Esophagus squamous epithelium (tissue), 5 donors: ENCODE measurements at places on chromosomes 11 and 22.

DNA sequence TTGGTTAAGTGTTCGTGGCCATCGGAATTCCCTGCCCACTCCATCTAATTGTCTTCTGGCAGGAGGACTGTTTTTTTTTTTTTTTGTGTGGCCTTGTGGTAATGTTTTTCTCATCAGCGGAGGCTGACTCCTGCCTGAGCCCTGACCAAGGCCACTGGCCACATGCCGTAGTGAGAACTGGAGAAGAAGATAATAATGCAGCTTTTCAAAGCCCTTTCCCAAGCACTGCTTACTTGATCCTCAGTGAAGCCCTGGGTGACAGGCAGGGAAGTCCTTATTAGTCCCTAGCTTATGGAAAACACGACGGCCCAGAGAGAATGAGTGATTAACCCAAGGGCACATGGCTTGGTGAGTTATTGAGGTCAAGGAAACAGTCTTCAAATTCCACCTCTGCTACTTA, 71.2 kb downstream of the ADM start:
- H3K36me3 ChIP-seq = no peaks in the 10 kb centered on the region
- peaks cover 54% of the 10 kb centered on the region for H3K4me1 ChIP-seq
- no peaks in the 10 kb centered on the region for H3K27me3 ChIP-seq
- no peak overlapping the region for H3K4me3 ChIP-seq
- peak overlapping the region; percentile 42 for H3K27ac ChIP-seq

GRCh38 chr11:103295704-103296103, 186.5 kb downstream of the DYNC2H1 start:
- H3K27me3 ChIP-seq = no peaks in the 10 kb centered on the region
- H3K4me1 ChIP-seq = no peaks in the 10 kb centered on the region
- H3K4me3 ChIP-seq = no peak overlapping the region
- no peak for DNase-seq

DNA sequence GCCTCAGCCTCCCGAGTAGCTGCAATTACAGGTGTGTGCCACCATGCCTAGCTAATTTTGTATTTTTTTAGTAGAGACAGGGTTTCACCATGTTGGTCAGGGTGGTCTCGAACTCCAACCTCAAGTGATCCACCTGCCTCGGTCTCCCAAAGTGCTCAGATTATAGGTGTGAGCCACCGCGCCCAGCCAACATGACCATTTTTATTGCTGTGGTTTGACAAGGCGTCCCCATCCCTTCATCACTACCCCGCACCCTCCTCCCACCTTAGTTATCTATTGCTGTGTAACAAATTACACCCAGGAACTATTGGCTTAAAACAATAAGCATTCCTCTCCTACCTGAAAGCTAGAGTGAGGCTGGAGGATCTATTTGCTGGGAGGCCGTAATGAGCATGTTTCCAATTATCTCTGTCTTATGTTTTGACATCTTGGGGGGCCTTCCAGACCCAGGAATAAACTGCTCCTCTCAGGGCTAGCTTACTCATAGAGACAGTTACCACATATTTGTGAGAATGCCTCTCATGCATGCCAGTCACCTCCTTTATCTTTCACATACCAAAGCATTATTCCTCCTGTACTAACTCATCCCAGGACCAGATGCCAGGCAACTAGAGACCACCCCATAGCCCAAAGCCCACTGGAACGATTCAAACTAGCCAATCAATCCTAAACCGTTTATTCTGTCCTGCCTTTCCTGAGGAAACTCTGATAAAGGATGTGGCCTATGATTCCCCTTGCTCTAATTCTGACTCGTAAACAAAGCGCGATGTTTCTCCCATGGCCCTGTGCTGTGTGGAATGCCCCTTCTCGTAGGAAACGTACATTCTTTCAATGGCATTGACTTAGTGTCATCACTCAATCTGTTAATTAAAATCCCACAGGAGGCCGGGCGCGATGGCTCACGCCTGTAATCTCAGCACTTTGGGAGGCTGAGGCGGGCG, 19.4 kb downstream of the SNU13 start:
- H3K27ac ChIP-seq = peak overlapping the region; percentile 33
- no peaks in the 10 kb centered on the region for H3K27me3 ChIP-seq
- no peak for DNase-seq
- H3K4me3 ChIP-seq = no peak overlapping the region
- peaks cover 7% of the 10 kb centered on the region for H3K36me3 ChIP-seq
- H3K4me1 ChIP-seq = peaks cover 11% of the 10 kb centered on the region

DNA sequence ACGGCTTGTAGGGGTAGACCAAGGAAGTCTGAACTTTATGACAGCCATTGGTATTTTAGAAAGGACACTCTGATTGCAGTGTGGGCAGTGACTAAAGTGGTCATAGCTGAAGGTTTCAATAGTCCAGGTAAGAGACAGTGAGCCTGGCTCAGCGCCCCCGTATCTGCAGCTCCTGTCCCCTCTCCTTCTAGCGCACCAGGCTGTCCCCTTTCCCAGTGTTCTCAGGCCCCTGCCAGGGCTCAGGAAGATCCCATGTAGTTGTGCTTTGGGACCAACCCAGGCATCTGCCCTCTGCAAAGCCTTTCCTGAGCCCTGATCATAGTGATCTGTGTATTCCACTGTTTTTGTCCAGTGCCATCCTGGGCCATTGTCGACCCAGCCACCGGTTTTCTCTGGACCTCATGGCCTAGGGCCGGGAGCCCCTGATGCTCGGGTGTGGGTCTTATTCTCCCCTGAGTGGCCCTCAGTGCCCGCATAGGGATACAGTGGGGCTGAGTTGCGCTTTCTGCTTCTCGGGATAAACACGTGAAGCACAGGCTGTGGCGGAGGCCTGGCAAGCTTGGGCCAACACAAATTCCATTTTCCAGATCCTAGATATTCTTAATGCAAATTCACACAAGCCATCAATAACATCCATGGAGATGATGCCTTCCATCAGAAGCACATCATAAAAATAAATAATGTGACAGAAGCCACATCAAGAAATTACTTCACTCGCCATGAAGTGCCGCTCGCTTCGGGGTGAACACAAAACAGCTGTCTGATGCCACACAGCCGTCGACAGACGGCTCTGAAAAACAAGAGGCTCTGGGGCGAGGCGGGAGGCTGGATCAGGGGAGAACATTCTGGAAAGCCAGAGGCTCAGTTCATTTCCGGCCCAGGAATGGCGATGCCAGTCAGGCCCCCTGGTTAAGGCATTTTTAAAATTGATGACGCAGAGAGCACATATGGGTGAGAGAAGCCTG, 805.0 kb downstream of the TBC1D22A start:
- H3K36me3 ChIP-seq = no peaks in the 10 kb centered on the region
- no peaks in the 10 kb centered on the region for H3K4me1 ChIP-seq
- H3K4me3 ChIP-seq = no peak overlapping the region
- no peak overlapping the region for H3K27ac ChIP-seq
- no peak for DNase-seq

DNA sequence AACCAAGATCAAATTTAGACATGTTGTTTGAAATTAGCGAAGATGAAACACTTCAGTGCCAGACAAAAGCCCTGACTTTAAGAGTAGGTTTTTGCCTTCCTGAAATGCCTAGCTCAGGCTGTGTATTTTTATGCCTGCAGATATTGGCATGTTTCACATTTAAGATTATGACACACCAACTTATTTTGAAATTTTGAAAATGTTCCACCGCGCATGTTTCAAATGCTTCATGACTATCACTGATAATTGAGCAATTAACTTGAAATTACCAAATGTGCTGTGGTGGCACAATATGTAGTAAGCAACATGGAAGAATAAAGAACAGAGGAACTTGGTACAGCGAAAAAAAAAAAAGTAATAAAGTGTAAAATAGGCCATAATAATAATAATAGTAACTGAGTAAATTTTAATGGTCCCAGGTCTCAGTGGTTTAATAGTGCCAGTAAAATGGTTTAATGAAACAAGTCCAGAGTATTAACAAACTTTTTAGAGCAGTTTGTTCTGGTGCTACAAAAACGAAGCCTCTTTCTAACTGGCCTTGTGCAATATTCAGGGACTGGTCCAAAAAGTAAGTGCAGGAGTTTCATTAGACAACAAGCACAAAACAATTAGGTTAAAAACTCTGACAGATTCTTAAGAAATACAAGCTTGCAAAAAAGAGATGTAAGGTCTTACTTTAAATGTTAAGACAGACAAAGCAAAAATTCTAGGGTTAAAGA, 112.5 kb upstream of the SOX6 start:
- H3K4me1 ChIP-seq = no peaks in the 10 kb centered on the region
- no peak overlapping the region for H3K27ac ChIP-seq
- DNase-seq = no peak
- no peaks in the 10 kb centered on the region for H3K36me3 ChIP-seq
- H3K4me3 ChIP-seq = no peak overlapping the region

DNA sequence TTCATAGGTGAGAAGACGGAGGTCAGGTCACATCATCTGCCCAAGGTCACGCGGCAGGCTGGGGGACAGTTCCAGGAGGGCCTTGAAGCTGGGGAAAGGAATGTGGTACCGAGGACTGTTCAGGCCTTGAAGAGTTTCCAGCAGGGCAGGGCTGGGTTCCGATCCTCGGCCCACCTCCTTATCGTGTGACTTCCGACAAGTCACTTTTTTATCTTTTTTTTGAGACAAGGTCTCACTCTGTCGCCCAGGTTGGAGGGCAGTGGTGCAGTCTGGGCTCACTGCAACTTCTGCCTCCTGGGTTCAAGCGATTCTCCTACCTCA, 623 bp downstream of the NDUFS8 start:
- H3K27ac ChIP-seq = peak overlapping the region; percentile 95
- H3K36me3 ChIP-seq = peaks cover 4% of the 10 kb centered on the region
- H3K27me3 ChIP-seq = no peaks in the 10 kb centered on the region
- H3K4me1 ChIP-seq = peaks cover 21% of the 10 kb centered on the region

- H3K27ac ChIP-seq = no peak overlapping the region
- no peak overlapping the region for H3K4me3 ChIP-seq
- peaks cover 12% of the 10 kb centered on the region for H3K4me1 ChIP-seq
- no peaks in the 10 kb centered on the region for H3K27me3 ChIP-seq
Measured at GRCh38 chr11:100778166-100778785, 91.2 kb downstream of the ARHGAP42 start.
